ENCODE measurements at places on chromosomes 1 and 21.

- DNase-seq, result no peak
Observed at GRCh38 chr1:218931324-218931723, 242.4 kb upstream of the LYPLAL1 start.

GRCh38 chr1:92244376-92244775 lies 26.7 kb downstream of the C1orf146 start:
- no peak for DNase-seq

DNA sequence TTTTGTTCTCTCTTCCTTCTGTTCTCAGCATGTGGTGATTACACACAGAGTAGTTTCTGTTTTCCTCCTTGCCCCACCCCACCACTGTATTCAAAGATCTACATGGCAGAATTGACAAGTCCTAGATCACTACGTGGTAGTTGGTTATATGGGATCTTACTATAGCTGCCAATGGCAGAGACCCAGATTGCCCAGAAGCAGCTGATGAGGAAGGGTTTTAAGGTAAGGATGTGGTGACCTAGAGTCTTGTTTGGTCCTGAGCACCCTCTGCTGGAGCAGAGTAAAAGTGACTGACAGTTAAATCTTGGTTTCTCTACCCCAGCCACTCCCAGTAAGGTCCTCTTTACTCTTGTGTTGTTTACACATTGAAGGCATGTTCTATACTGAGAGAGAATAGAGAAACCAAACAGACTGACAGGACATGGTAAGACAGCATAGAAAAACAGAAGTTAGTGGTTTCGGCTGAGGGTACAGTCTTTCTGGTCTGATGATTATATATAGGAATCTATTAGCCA lies 22.8 kb upstream of the STRIP1 start:
- DNase-seq, result no peak

DNA sequence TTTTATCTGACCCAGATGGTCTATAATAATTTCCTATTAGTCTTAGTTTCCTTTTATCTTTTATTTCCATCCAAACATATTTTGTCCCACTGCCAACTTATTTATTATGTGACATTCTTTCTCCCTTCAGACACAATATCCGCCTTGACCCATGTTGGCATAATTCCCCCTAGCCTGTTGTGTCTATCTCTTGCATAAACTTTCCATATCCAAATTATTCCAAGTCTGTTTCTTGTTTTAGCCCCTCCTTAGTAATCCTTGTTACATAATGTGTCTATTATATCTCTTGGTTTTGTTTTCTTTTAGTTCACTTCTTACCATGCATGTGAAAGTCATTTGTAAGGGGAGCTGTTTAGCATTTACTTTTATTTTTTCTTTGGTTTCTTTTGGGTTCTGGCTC lies 81.6 kb upstream of the CACHD1 start:
- DNase-seq, result no peak

DNA sequence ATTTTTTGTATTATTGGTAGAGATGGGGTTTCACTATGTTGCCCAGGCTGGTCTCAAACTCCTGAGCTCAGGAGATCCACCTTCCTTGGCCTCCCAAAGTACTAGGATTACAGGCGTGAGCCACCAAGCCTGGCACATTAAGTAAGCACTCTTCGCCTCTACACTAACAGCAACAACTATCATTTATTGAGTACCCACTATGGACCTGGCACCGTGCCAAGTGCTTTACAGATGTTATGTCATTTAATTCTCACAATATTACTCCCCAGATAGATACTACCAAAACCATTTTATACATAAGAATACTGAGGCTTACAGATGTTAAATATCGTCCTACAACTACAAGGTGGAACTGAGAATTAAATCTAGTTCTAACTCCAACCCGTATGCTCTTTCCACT lies 50.1 kb downstream of the TUT4 start:
- no peak for DNase-seq

- DNase-seq, result no peak
Observed at GRCh38 chr1:33007190-33008050, 29.3 kb downstream of the AK2 start.

DNA sequence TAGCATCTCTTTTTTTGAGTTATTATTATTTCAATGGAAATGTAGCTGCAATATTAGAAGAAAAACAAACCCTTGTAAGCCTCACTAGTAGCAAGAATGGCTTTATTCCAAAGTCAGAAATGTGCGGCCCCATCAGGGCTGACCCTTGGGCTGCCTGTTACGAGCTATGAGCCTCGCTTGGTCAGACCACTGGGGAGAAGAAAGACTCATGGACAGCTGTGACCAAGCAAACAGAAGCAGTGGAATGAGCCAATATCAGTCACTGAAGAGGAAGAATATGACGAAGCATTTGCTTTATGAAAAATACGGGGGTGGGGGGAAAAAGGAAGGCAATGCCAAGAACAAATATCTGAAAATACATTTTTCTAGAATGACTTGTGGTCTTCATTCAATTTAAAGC lies 504.5 kb downstream of the LMO4 start:
- no peak for DNase-seq

- no peak for DNase-seq
Observed at GRCh38 chr21:41566500-41567014, 58.6 kb upstream of the TMPRSS2 start.

GRCh38 chr1:1173793-1174415 lies at the start of gene TTLL10:
Gene TTLL10 (plus strand): TSS chr1:1173880. CDS start chr1:1179216, 5,336 bp downstream.
- DNase-seq, result peak; percentile 36

GRCh38 chr1:15951341-15952153 lies 24.4 kb downstream of the ZBTB17 start:
- no peak for DNase-seq

DNA sequence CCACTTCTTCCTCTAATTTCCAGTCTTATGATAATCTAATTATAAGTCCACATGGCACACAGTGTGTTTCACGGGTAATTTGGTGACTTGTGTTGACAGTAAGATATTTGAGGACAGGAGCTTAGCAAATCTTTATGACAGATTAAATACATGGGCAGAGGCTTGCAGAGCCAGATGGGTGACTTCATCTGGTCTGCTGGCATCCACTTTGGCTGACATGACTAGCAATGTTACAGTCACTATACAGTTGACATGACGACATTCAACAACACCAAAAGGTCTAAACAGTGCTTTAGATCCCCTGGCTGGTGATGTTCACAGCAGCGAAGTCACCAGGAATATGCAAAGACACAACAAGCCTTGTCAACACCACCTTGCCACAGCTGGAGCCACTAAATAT lies 147.2 kb downstream of the ETS2 start:
- DNase-seq, result no peak

- no peak for DNase-seq
Observed at GRCh38 chr1:30040081-30041019, 683.0 kb downstream of the MATN1 start.

GRCh38 chr1:92913093-92913819 lies 48.0 kb downstream of the DIPK1A start:
- DNase-seq, result no peak

DNA sequence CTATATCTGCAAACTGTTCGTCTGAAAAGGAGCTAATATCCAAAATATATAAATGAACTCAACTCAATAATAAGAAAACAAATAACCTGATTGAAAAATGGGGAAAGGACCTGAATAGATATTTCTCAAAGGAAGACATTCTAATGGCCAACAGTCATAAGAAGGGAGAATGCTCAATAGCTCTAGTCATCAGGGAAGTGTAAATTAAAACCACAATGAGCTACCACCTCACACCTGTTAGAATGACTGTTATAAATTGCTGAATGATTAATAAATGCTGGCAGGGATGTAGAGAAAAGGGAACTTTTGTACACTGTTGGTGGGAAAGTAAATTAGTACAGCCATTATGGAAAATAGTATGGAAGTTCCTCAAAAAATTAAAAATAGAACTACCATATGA lies 21.2 kb upstream of the C1orf115 start:
- no peak for DNase-seq

DNA sequence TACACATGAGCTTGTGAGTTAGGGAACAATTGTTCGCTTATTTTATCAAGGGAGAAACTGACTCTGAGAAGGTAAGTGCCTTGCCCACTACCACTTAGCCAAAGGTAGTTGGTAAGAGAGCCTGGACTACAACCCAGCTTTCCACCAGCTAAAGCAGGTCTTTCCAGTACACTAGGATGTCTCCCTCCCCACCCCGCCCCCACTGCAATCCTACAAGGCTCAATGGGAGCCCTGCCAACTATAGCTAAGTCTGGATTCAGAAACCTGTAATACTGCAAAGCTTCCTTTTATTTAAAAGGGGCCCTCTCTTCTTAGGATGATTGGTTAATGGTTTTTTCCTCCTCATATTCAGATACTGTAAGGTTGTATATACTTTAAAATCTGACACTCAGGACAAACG lies 102.0 kb upstream of the C8B start:
- DNase-seq, result no peak

GRCh38 chr1:51693419-51694155 lies 76.7 kb downstream of the OSBPL9 start:
- DNase-seq, result no peak

- no peak for DNase-seq
Observed at GRCh38 chr1:180680558-180681144, 48.8 kb downstream of the XPR1 start.

- DNase-seq, result no peak
Observed at GRCh38 chr1:15352128-15352957, 57.3 kb upstream of the EFHD2 start.

DNA sequence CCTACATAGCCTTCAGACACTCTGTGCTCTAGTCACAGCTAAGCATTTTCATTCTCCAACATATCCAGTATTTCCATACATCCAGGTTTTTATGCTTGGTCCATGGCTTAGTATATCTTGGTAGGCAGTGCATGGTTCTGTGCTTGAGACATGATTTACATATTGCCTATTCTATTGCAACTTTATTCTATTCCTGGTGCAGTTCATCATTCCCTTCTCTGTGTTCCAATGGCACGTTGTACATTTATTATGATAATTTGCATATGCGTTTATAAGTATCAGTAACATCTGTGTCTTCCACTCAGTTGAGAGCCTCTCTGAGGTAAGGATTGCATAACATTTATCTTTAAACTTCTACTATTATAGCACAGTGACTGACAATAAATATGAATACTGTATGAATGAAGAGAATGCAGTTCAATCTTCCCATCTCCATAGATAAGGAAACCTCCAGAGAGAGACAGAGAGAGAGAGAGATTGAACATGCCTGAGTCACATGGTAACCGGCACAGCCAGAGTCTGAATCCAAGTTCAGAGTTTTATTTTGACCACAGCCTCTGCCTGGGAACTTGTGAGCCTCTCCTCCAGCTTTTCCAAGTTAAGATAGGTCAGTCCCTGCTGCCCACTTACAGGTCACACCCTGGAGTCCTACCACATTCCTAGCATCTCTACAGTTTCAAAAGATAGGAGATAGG lies 41.5 kb downstream of the PLPPR5 start:
- DNase-seq, result no peak

DNA sequence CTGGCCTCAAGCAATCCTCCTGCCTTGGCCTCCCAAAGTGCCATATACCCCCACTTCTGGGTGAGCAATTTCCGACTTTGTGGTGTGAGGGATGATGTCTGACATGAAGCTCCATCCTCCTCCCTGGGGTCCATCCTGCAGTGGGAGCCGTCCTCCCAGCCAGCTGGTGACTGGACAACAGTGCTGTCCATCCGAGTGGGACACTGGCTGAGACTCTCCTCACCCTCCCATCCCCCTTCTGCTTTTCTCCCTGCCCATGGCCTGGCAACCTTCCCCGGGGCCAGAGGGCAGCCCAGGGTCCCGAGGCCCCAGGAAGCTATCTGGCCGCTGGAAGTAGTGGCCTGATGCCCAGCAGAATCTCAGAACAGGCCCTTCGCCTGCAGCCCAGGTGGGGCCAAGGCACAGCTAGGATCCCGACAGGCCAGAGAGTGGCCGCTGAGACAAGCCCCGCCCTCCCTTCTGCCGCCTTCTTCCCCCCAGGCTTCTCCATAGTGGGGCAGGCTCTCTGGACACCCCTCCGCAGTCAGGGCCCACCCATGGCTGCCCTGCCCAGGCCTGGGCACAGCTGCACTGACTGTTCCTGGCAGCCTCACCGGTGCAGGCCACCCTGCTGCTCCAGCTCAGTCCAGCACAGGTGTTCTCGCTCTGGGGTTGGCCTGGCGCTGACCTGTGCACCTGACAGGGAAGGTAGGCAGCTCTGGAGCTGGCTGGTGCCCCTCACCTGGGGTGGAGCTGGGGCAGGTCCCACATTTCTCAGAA lies 8.4 kb upstream of the FAAP20 start:
- DNase-seq, result no peak

DNA sequence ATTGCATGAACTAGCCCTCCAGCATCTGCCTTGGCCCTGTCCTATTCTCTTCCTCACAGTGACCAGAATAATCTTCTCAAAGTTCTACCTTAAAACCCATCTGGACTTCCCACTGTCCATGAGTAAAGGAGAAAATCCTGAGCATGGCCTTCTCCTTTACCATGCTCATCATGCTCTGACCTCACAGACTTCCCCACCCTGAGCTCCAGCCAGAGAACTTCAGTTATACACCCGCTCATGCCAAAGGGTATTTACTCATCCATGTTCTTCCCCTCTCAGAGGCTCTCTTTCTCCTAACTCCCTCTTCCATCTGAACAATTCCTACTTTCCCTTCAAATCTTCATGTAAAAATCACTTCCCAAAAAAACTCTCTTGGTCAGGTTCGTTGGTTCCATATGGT lies 188.4 kb downstream of the SETD4 start:
- DNase-seq, result no peak

GRCh38 chr1:182248721-182249120 lies 142.9 kb downstream of the GLUL start:
- no peak for DNase-seq

DNA sequence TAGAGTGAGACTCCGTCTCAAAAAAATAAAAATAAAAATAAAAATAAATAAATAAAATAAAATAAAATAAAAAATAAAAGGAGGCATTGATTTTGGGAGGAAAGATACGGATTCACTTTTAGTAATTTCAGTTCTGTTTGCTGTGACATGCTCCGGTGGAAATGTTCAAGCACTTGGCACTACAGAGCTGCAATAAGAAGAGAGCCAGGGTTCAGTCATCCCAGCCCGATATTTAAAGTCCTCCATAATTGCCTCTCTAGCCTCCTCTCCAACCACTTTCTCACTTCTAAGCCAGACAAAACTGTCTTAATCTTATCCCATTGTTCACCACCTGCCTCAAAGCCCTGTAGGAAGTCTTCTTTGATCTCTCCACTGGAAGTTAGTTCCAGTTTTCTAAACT lies 55.0 kb upstream of the MACF1 start:
- DNase-seq, result no peak

DNA sequence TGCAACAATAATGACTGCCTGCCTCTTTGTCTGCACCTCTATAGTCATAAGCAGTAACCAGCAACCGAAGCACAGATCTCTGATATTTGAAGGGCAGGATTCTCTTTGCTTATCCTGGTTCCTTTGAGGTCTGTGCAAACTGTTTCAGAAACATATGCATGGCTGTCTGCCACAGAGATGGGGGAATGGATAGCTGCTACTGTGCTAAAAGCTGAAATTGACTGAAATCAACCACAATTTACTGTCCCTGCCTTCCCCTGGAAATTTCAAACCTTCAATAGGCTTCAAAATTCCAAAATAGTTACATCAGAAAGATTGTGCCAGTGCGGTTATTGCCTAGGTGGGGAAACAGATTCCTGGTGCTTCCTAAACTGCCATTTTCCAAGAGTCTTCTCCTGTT lies 136.8 kb upstream of the GORAB start:
- no peak for DNase-seq
